ENCODE measurements at places on chromosomes 5 and 9. TPM values are rescaled to one million over a fixed set of nuclear protein-coding genes. Genes with fewer than 3 reads are reported as not detected.

GNAQ gene
- 63.6 TPM for total RNA-seq

DNA sequence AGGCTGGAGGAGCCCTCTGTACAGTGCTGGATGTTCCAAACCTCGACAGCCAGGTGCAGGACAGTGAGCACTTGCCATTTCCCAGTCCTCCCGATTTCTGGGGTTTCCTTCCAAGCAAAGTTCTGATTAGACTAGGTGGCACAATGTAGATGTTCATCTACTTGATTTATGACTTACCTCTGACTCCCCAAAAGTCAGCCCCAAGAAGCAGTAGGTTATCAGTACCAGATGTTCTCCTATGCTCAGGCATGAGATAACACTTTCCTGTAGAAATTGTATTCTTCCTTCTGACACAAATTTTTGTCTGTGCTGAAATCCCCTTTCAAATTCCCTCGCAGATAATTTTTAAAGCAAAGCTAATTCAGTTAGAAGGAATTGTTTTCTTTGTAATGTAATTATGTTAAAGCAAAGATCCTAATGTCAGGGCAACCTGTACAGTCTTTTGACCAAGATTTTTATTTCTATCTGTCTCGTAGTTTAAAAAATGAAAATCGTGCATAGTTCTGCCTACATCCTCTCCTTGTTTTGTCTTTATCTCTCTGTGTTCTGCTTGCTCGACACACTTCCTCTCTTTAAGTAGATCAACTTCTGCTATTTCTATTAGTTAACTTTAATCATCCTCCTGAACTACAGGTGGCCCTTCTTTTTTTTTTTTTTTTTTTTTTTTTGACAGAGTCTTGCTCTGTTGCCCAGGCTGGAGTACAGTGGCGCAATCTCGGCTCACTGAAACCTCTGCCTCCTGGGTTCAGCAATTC is 102.4 kb upstream of the PJA2 start:
- no peak for DNase-seq

GRCh38 chr5:91641730-91642350 is 258.7 kb upstream of the ARRDC3 start:
- peak; percentile 41 for DNase-seq

DNA sequence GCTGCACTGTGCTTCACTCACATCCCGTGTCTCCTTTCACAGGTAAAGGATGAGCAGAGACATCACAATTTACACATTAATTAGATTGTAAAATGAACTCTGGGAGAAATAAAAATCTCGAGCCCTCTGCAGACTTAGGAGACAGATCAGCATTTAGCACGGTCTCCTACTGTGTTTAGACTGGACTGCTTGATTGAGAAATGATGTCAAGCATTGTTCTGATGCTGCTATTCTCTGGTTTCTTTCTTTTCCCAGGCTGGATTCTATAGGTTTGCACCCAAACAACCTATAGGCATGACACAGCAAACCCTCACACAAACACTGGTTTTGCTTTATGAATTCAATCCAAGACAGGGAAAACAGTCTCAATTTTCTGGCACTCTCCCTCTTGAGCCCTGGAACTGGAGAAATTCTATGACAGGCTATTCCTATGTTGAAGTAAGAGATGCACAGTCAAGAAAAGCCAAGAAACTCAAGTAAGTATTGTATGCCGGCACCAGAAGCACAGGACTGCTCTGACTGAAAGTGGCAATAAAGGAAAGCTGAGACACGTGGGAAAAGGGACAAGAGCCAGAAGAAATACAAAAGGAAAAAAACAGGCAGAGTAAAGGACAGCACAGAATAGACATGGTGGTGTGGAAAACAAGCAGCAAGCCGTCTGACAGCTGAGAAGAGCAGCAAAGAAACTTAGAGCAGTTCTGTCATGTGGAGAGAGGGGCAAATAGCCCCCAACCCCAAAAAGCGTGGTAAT is 24.8 kb upstream of the ERAP2 start:
- no peak for DNase-seq

DNA sequence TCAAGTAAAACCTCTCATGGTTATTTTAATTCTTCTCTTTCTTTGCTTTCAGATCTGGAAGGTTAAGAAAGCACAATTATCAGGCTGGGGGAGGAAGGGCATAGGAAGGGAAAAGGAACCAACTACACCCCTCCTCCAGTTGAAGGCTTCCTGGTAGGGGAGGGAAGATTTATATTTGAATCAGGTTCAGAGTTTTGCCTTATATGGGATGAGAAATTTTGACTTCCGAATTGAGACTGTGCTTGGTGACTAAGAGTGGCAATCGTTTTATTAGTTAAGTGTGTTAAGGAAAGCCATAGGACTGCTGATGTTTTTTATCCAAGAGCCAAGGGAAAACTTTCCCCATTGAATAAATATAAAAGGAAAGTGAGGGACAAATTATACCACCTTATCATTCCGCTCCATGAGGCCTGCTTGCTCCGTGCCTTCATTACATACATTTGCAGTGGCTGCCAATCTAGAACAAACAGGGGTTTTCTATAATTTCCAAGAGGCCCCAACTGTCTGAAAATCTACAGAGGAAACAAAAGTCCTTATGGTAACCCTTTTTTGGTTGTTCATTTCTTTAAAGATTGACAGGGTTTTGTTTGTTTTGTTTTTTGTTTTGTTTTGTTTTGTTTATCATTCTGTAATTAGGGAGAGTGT is 115.7 kb upstream of the EPB41L4A start:
- no peak for DNase-seq

NEURL1B gene
- total RNA-seq = 1.8 TPM

DNA sequence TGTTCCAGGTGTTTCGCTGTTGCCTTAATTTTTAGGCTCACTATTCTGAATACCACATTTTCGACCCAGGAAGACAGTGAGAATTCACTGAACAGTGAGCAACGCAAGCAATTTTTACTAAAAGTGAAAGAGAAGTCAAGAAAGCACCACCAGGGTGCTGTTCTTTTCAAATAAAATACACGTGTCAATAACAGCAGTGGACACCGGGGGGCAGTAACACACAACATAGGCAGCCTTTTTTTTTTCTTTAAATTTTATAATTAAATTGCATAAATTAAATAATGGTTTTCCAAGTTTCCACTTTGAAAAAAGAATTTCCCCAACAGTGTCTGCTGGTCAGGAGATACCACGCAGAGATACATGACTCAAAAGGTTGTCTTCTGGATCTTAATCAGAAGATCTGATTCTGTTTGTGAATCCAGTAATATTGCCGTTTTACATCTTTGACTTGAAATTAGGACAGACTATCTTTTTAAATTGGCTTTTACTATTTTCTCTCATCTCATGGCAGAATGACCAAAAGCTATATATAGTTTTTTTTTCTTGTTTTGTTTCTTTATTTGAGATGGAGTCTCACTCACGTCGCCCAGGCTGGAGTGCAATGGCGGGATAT is 47.1 kb upstream of the SH3GL2 start:
- peak; percentile 60 for DNase-seq

DNA sequence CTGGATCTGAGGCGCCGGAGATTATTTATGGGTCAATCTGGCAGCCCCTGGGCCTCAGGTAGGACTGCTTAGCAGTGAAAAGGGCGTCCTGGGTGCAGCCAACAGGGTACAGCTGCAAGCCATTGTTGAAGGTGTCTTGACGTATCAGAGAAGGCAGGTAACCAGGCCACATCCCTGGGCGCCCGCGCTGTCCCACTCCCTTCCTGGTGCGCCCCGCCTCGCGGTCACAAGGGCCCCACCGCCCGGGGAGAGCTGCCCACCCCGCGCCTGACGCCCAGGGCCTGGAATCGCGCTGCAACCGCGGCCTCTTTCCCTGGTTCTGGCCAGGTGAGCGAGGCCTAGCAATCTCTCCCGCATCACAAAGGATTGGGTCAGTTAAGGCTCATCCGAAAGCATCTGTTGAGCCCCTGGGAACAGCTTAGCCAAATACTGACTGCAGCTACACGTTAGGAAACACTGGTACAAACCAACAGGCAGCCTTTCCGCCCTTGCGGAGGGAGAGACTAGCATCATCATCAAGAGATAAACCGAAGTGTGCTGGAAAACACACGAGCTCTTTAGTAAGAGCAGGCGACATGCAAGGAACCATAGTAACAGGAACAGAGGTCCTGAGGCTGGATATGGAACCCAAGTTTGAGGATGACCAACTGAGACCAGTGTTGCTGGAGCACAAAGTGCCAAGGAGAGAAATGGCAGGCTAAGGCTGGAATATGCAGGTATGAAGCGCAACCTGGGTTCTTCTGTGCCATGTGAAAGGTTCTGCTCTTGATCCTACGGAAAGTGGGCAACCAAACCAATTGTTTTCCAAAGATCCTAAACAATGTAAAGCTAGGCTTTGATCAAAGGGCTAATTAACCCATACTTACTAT is 3.6 kb downstream of the RPS23 start:
- DNase-seq = no peak

SIT1 gene
- total RNA-seq = not detected

SOX30 gene
- not detected for total RNA-seq

FOXD4L4 gene
- under 0.01 TPM for total RNA-seq

SLC2A8 gene
- total RNA-seq = 6.4 TPM

DNA sequence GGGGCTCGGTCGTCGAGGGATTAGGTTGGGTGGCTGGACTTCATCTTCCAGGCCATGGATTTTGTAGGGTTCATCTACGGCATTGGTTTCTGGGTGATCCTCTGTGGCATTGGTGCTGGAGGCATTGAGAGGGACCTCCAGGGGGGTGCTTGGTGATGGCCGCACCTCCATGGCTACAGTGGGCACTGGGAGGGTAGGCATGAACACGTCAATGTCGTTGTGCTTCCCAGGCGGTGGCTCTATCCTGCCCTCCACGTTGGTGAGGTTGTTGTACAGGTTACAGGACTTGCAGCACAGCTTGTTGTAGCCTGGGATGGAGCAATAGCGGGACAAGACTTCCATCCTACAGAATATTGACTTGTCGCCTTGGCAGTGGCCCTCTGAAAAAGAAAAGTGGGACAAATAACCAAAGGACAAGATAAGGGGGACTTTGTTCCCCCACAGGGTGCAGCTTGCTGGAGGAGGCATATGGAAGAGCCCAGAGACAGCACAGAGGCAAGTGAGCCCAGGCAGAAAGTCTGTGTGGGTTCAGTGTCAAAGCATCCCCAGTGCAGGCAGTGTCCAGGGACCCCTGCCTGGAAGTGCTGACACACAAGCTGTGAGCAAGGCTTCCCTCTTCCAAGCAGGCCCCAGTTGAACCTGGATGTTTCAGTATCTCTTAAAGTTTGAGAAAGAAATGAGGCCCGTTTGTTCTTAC is 53.9 kb downstream of the ZNF354C start:
- DNase-seq = no peak

- no peak for DNase-seq
Measured at GRCh38 chr9:31556667-31557463, 827.6 kb upstream of the ACO1 start.

DNA sequence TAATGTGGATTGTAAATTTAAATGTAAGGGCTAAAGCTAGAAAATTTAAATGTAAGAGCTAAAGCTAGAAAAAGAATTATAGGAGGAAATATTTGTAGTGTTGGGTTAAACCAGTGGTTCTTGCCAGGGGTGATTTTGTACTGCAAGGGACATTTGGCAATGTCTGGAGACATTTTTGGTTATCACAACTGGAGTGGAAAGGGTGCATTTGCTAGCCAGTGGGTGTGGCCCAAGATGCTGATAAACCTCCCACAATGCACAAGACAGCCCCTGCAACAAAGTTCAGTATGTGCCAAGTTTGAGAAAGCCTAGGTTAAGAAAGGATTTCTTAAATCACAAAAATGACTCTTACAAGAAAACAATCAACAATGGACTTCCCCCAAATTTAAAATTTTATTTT is 31.6 kb upstream of the ELL2 start:
- DNase-seq = no peak

FAM151B gene
- 2.9 TPM for total RNA-seq

PARP8 gene
- total RNA-seq = 8.2 TPM

Measured in IMR-90 (cell line).